ENCODE measurements at places on chromosomes 2 and 18.

DNA sequence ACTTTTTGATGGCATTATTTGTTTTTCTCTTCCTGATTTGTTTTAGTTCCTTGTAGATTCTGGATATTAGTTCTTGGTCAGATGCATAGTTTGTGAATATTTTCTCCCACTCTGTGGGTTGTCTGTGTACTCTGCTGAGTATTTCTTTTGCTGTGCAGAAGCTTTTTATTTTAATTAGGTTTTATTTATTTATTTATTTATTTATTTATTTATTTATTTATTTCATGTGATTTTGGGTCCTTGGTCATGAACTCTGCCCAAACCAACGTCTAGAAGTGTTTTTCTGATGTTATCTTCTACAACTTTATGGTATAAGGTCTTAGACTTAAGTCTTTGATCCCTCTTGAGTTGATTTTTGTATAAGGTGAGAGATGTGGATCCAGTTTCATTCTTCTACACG lies 292.2 kb downstream of the CDH7 start:
- no peak for DNase-seq

- no peak for DNase-seq
These were observed 33.6 kb upstream of the CHRNA1 start for GRCh38 chr2:174797781-174798276.

GRCh38 chr2:119144806-119145205 lies 13.7 kb downstream of the C1QL2 start:
- DNase-seq = no peak

DNA sequence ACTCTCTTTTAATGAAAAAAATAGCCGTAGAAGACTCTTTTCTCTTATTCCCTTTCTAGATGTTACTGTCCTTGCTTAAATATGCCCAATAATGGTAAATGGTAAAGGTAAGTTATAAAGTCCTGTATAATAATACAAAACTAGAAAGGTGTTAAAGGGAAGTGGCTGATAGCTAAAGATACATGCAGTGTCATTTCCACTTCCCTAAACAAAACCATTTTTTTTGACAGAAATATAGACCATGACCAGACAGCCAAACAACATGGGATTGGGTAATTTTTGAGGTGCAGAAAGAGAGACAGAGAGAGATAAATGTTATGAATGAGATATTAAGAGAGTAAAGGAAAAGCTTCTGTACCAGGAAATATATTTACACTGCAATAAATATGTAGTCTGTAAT lies 731.7 kb upstream of the REG3G start:
- no peak for DNase-seq

- DNase-seq = no peak
These were observed 7.4 kb downstream of the HDAC4 start for GRCh38 chr2:239393388-239393940.

DNA sequence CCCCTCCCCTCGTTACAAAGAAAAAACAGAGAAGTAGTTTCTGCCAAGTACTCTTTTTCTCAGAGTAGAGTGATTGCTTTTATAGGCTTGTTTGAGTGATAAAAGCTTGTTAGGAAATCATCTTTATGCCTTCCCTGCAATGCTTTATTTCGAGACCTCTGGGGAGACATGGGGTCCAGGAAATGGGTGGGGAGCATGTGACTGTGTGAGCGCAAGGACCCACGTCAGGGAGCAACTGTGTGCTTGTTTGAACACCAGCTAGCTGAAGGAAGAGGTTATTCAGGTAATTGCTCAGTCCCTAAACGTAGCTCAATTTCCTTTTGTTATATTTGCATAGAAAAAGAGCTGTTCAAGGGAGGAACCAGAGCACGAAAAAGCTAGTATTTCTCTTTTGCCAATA lies 187.3 kb downstream of the FAM210A start:
- peak; percentile 15 for DNase-seq

DNA sequence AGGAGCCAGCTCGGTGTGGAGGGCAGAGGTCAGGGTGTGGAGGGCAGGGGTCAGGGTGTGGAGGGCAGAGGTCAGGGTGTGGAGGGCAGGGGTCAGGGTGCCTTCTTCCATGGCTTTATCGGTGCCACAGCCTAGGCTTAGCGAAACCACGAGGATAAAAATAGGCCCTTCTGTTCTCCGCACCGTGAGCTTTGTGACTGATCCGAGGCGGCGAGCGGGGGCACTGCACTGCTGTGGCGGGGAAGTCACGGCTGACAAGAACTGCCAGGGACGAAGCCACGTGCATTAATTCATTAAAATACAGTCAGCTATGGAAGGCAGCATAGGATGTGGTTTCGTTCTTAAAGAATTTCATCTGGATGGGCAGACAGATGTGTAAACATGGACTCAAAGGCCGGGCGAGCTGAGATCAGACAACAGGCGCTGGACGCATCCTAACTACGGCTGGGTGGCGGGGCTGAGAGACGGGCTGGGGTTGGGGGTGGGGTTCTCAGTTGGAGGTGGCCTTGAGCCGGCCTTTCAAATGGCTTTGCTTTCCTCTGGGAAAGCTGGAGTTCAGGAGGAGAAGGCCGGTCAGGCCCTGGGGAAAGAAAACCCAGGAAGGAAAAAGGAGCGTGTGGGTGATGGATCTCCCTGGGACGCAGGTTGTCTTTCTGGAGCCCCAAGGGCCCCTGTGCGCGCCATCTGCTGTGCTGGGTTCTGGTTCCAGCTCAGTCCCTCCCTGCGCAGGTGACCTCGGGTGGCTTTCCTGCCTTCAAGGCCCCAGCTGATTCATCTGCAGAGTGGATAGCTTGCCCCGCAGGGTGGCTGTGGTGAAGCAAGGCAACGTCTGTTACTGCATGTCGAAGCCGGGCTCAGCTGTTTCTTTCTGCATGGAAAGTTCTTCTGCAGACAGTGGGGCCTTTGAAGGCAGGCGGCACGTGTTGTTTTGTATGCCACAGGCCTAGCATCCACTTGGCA lies 958 bp upstream of the ALLC start:
- no peak for DNase-seq

DNA sequence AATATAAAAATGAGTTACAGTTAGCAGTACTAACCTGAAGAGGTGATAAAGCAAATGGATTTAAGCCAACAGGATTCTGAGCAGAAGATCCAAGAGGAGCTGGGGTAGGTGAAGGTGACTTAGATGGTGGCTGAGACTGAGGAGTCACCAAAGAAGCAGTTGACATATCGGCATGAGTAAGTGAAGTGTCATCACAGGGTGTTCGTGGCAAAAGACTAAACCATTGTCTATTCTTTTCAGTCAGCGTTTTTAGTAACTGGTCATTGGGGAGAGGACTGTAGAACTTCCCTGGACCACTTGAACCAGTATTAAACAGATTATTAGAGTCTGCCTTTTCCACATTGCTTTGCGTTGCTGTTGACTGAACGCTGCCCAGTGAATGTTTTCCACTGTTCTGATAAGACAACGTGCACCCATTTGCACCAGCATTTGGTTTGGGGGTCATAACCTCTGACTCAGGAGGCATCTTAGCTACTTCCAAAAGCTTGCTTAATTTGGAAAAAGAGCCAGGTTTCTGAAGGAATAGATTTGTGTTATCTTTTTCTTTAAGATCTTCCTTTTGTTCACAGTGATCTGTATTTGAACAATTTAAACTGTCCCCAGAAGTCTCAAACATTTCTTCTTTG lies 63.3 kb upstream of the WDSUB1 start:
- DNase-seq = no peak

DNA sequence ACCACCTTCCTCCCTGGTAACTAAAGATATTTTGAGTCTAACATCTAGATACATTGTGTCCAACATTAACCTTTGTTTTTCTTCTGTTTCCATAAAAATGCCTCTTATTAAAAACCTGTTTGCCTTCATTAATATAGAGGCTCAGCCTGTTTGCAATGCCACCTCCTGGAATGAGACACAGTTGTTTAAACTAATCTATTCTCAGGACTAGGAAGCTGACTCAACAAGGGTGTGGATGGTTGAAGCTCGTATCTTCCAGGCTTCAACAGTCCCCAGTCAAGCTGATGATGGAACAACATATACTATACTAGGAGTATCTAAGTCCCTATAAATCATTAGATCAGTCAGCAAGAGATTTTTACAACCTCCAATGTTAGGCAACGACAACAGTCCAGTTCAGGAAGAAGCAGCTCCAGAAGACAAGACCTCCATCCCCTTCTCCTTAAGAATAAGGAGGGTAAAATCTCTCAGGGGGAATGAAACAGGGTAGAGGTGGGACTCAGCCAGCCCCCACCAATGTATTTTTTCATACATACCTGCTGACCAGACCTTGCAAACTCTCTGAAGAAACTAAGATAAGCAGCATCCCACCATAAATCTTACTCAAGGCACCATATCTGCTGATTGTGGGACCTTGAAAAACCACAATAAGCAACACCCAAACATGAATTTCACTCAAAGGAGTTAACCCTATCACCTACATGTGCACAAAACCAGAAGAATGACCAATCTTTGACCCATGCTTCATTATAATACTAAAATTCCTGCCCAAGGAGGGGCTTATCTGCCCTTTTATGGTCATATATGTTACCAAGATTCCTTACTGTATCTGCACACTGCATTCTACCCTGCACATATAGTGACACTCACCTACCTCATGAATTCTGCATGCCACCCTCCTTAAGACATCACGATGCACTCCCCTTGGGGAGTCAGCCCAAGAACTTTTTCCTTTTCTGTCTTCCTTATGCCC lies 21.4 kb downstream of the ZNF24 start:
- no peak for DNase-seq

- DNase-seq = no peak
These were observed 113.7 kb upstream of the ZFP36L2 start for GRCh38 chr2:43340066-43340465.

GRCh38 chr2:110838657-110839384 lies 106.4 kb downstream of the ACOXL start:
- no peak for DNase-seq

DNA sequence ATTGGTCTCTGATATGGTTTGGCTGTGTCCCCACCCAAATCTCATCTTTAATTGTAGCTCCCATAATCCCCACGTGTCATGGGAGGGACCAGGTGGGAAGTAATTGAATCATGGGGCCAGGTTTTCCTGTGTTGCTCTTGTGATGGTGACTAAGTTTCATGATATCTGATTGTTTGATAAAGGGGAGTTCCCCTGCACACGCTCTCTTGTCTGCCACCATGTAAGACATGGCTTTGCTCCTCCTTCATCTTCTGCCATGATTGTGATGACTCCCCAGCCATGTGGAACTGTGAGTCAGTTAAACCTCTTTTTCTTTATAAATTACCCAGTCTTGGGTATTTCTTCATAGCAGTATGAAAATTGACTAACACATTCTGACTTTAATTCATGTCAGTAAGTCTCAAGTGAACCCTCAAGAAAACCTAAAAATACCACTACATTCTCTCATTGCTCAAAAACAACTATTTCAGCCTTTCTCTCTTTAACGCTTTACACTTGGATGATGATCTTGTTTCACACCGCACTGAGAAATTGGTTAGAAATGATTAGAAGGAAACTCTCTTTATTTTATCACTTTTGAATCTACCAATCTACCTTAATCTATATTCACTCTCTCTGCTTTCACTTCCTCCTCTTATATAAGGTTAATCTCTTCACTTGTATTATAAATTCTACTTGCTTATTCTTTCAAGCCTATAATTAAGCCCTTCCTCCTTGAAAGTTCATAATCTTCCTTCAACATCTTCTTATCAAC lies 110.1 kb downstream of the GALR1 start:
- DNase-seq = no peak

- no peak for DNase-seq
These were observed 173.5 kb downstream of the ALK start for GRCh38 chr2:29747786-29748470.

DNA sequence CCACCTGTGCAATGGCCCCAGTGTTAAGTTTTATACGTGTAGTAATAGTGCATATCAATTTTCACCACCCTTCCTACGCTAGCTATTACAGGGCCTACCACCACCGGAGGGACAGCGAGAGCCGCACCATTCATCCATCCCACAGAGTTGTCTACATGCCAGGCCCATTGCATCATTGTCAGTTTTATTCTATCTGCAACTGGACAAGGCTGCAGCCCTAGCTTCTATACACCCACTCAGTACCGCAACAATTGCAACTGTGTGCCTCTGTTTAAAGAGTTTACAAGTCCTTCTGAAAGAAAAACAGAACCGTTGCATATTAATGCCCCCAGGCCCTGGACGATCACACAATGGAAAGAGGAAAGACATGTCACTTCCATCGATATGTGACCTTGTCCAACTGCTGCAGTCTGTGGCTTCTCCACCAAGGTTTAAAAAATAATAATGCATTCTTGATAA lies 58.6 kb downstream of the ZEB2 start:
- DNase-seq = no peak

DNA sequence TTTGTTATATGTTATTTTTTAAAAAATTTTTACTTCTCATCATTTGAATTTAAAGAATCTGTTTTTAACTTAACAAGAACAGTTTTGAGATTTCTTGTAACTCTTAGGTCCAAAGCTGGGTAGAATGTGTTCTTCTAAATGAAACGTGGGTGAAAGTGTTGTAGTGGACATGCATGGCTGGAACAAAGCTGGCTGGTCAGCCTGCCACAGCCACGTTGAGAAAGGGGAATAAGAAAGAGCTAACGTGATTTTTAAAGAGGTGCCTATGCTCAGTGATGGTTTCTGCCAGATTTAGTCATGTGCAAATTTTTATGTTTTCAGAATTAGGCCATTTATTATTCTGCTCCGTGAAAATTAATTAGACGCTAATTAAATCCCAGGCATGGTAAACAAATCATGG lies 203.9 kb upstream of the COL3A1 start:
- no peak for DNase-seq

GRCh38 chr2:26850000-26850431 lies 2.1 kb downstream of the DPYSL5 start:
- DNase-seq = no peak

DNA sequence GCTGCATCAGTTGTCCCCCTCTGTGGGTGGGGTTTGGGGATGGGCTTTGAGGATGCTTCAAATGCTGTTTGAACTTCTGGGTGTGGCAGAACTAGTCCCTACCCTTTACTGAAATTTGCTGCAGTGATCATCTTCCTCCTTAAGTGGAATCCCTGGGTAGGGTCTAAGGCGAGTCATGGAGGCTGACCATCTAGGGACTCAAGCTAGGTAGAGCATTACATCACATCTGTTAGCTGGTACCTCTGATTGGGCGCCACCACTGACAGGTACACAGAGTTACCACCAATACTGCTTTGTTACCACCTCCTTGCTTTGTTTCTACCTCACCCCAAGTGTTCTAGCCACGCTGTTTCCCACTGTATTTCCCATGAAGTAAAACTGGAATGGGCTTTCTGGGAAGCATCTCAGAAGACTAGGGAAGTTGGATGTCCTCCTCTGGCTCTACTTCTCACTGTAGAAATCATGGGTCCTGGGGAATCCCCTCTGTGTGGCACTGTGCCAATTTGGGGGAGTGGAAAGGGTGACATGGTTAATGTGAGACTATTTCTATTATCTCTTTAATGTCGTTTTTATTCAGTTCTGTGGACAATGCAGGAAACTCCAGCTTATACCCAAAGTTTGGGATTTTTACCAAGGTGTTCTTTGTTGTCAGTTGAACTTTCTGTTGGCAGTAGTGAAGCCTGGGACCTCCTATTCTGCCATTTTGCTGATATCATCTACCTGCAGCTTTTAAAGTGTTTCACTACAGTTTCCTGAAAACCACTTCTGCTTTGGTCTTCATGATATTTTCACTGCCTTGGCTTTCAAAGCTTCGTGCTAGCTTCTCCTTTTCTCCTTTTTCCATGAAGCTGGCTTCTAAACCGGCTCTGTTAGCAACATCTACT lies 14.5 kb upstream of the SULT1C4 start:
- no peak for DNase-seq
